ENCODE measurements at places on chromosomes 2 and 18. TPM values are rescaled to one million over a fixed set of nuclear protein-coding genes. Genes with fewer than 3 reads are reported as not detected.

VIT gene
- polyA plus RNA-seq: not detected

ACVR2A gene
- 25.1 TPM for polyA plus RNA-seq

KHK gene
- 58.5 TPM for polyA plus RNA-seq

DNAJC27 gene
- 8.5 TPM for polyA plus RNA-seq

B3GNT7 gene
- 3.4 TPM for polyA plus RNA-seq

SLC16A14 gene
- polyA plus RNA-seq: 6.5 TPM

TRIM43 gene
- 1.00 TPM for polyA plus RNA-seq

CCDC121 gene
- polyA plus RNA-seq: 13.0 TPM

RTN4 gene
- polyA plus RNA-seq: 316 TPM

RFX8 gene
- polyA plus RNA-seq: 1.3 TPM

HOXD4 gene
- polyA plus RNA-seq: 56.1 TPM

CELF4 gene
- polyA plus RNA-seq: 4.5 TPM

HS1BP3 gene
- 24.9 TPM for polyA plus RNA-seq

SPATA3 gene
- polyA plus RNA-seq: not detected

TCF7L1 gene
- polyA plus RNA-seq: 57.8 TPM

SLC30A3 gene
- 6.0 TPM for polyA plus RNA-seq

GPR45 gene
- polyA plus RNA-seq: not detected

CHRNG gene
- polyA plus RNA-seq: 1.6 TPM

SCG2 gene
- polyA plus RNA-seq: 0.89 TPM

IWS1 gene
- polyA plus RNA-seq: 72.0 TPM

GRHL1 gene
- polyA plus RNA-seq: 5.0 TPM

SIX3 gene
- polyA plus RNA-seq: not detected

CYS1 gene
- polyA plus RNA-seq: 108 TPM

MEP1B gene
- not detected for polyA plus RNA-seq

MALL gene
- polyA plus RNA-seq: 13.5 TPM

DOK6 gene
- 21.7 TPM for polyA plus RNA-seq

REG3G gene
- not detected for polyA plus RNA-seq

FN1 gene
- polyA plus RNA-seq: 415 TPM

PHOSPHO2 gene
- polyA plus RNA-seq: 12.5 TPM

SEC11C gene
- polyA plus RNA-seq: 74.6 TPM

CTAGE1 gene
- not detected for polyA plus RNA-seq

ITGB6 gene
- polyA plus RNA-seq: 19.6 TPM

SNORC gene
- 1.3 TPM for polyA plus RNA-seq

RAD51AP2 gene
- polyA plus RNA-seq: 0.17 TPM

DNAH7 gene
- polyA plus RNA-seq: 6.5 TPM

GALNT5 gene
- 0.50 TPM for polyA plus RNA-seq

RAB6C gene
- 0.82 TPM for polyA plus RNA-seq
